ENCODE measurements at places on chromosomes 6 and 20.

GRCh38 chr6:148069256-148069655 lies 273.4 kb upstream of the SASH1 start:
- DNase-seq = no peak

- DNase-seq = no peak
These were observed 33.0 kb downstream of the NOX3 start for GRCh38 chr6:155422635-155423034.

DNA sequence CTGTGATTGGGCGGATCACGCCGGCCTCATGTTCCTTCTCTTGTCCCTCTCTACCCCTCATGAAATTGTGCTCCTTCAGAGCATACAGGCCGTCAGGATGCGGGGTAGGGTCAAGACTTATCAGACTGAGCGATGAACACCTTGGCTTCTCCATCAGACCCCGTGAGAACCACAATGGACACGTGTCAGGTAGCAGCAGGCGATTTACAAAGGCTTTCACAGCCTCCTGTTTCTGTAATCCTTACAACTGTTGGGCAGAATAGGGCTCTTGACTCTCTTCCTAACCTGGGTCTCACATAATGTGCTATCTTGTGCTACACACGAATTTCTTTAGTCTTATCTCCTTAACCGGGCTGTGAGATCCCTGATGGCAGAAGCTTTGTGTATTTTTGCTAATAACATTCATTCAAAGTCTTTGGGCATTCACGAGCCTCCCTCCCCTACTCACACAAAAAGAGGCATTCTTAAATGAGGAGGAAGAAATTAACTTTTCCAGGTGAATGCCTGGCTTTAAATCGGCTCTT lies 122.9 kb upstream of the SLC22A23 start:
- no peak for DNase-seq

- no peak for DNase-seq
These were observed 1.3 kb downstream of the CCN5 start for GRCh38 chr20:44716309-44717106.

GRCh38 chr6:45650524-45651135 lies 272.9 kb upstream of the SUPT3H start:
- DNase-seq = no peak

Data from NT2/D1 (cell line).